ENCODE measurements at places on chromosomes 12 and 14. TPM values are rescaled to one million over a fixed set of nuclear protein-coding genes. Genes with fewer than 3 reads are reported as not detected.

The MAGOHB gene
- 30.5 TPM for total RNA-seq

The GALNT9 gene
- 2.7 TPM for total RNA-seq

The KRT72 gene
- total RNA-seq = not detected

The SERPINA10 gene
- not detected for total RNA-seq

The HOXC12 gene
- total RNA-seq = not detected

The POLR3B gene
- total RNA-seq = 10.9 TPM

The KRT80 gene
- total RNA-seq = 2.8 TPM

- H3K27ac ChIP-seq = no peak overlapping the region
- no peaks in the 10 kb centered on the region for H3K27me3 ChIP-seq
- no peak for DNase-seq
- peaks cover 7% of the 10 kb centered on the region for H3K4me1 ChIP-seq
- no peaks in the 10 kb centered on the region for H3K36me3 ChIP-seq
These were observed 27.8 kb upstream of the PCNX1 start for GRCh38 chr14:70879448-70879847.

DNA sequence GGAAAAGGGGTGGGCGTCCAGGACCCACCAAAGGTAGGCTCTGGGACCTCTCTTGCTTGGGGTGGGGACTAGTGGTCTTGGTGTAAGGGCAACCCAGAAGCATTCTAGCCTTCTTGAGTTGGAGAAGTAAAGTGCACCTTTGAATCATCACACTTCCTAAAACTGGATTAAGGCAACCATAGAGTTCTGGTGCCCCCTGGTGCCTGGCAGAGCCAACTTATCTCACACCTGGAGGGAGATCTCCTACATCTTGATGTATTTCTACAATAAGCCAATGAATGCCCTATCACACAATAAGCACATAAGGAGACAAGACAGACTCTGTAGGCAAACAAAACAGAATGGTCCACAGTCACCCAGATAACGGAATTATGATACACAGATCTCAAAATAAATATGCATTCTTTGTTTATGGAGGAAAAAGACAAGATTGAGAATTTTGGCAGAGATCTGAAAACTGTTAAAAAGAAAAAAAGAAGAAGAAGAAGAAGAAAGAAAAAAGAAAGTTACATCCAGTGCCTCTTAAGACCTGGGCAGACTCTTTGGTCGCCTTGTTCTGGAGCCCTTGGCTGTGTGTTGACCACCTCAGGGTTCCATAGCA is 95.9 kb upstream of the PPP2R5C start:
- DNase-seq = peak; percentile 29
- no peak overlapping the region for H3K4me3 ChIP-seq
- no peaks in the 10 kb centered on the region for H3K4me1 ChIP-seq
- H3K27ac ChIP-seq = no peak overlapping the region

GRCh38 chr12:76192416-76192815 is 107.9 kb upstream of the NAP1L1 start:
- H3K4me3 ChIP-seq = no peak overlapping the region
- no peaks in the 10 kb centered on the region for H3K27me3 ChIP-seq
- no peak overlapping the region for H3K27ac ChIP-seq
- H3K4me1 ChIP-seq = no peaks in the 10 kb centered on the region
- DNase-seq = no peak

- H3K4me1 ChIP-seq = peaks cover 4% of the 10 kb centered on the region
- H3K4me3 ChIP-seq = peak overlapping the region; percentile 37
- H3K27ac ChIP-seq = no peak overlapping the region
- DNase-seq = peak; percentile 51
- no peaks in the 10 kb centered on the region for H3K27me3 ChIP-seq
These were observed 96.9 kb downstream of the GCH1 start for GRCh38 chr14:54805445-54806322.

GRCh38 chr12:118430516-118430915 is 54.2 kb downstream of the SUDS3 start:
- H3K27ac ChIP-seq = no peak overlapping the region
- no peak overlapping the region for H3K4me3 ChIP-seq
- no peaks in the 10 kb centered on the region for H3K27me3 ChIP-seq
- no peaks in the 10 kb centered on the region for H3K36me3 ChIP-seq

- no peak overlapping the region for H3K27ac ChIP-seq
- no peaks in the 10 kb centered on the region for H3K36me3 ChIP-seq
- no peak overlapping the region for H3K4me3 ChIP-seq
These were observed 269.5 kb downstream of the ACSS3 start for GRCh38 chr12:81347404-81347803.

- H3K36me3 ChIP-seq = no peaks in the 10 kb centered on the region
- H3K27me3 ChIP-seq = peaks cover 22% of the 10 kb centered on the region
- no peak overlapping the region for H3K4me3 ChIP-seq
- H3K27ac ChIP-seq = no peak overlapping the region
- no peak for DNase-seq
- peaks cover 5% of the 10 kb centered on the region for H3K4me1 ChIP-seq
These were observed 2.6 kb downstream of the C12orf42 start for GRCh38 chr12:103493199-103493598.

- no peaks in the 10 kb centered on the region for H3K36me3 ChIP-seq
- no peaks in the 10 kb centered on the region for H3K27me3 ChIP-seq
- H3K27ac ChIP-seq = no peak overlapping the region
These were observed 19.8 kb upstream of the MGP start for GRCh38 chr12:14905269-14906004.

- no peaks in the 10 kb centered on the region for H3K27me3 ChIP-seq
- H3K4me3 ChIP-seq = no peak overlapping the region
These were observed 1093.3 kb downstream of the SLC16A7 start for GRCh38 chr12:60689137-60689536.

GRCh38 chr14:97709552-97709951 is 912.4 kb downstream of the VRK1 start:
- no peak for DNase-seq
- no peak overlapping the region for H3K27ac ChIP-seq
- H3K4me1 ChIP-seq = no peaks in the 10 kb centered on the region
- H3K36me3 ChIP-seq = no peaks in the 10 kb centered on the region
- no peaks in the 10 kb centered on the region for H3K27me3 ChIP-seq

DNA sequence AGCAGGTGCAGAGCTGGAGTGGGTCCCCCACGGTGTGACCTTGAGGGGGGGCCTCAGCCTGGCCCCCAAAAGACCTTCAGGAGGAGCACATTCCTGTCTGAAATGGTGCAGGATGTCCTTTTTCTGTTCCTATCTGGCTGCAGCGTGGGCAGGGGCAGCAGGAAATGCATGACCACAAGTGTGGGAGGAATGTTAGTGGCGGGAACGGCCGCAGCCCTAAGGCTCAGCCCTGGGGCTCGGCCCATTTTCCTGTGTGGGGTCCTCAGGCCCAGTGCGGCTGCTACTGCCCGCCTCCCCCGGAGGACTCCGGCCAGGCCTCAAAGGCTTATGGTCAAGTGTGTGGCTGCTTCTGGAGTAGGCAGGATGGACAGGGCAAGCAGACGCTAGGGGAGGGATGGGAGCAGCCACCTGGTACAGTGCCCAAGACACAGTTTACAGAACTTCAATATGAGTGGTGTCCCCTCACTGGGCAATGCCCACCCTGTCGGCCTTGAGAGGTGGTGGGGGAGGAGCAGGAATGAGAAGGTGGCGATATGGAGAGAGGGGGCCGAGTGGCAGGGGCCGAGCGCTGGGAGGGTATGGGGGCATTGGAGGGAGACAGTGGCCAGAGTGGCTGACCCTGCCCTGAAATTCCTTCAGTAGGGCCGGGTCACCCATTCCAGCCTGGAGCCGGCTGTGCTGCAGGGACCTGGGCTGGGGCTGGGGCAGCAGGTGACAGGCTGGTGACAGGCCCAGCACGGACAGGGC is 137.4 kb downstream of the CALM1 start:
- H3K27me3 ChIP-seq = no peaks in the 10 kb centered on the region
- H3K27ac ChIP-seq = no peak overlapping the region
- no peaks in the 10 kb centered on the region for H3K36me3 ChIP-seq
- H3K4me1 ChIP-seq = peaks cover 13% of the 10 kb centered on the region

DNA sequence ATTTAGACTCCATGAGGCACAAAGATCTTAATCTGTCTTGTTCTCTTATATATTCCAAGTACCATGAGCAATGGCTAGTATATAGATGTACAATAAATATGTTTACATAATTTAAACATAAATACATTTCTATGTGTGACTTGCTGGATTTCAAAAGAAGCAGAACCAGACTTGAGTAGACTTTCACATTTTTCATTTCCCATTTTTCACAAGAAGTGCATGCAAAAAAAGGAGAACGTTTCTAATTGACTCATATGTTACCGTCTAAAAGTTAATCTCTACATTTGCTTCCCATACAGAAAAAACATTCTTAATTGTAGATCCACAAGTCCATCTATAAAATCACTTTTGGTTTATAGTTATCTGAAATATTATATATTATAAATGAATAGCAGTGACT is 256.5 kb upstream of the USP15 start:
- no peaks in the 10 kb centered on the region for H3K36me3 ChIP-seq
- H3K4me1 ChIP-seq = no peaks in the 10 kb centered on the region
- no peak overlapping the region for H3K4me3 ChIP-seq
- no peak for DNase-seq
- no peaks in the 10 kb centered on the region for H3K27me3 ChIP-seq
- H3K27ac ChIP-seq = no peak overlapping the region

Data from astrocyte (in vitro differentiated cells and primary cell).